ENCODE measurements at places on chromosomes 7 and 10.

DNA sequence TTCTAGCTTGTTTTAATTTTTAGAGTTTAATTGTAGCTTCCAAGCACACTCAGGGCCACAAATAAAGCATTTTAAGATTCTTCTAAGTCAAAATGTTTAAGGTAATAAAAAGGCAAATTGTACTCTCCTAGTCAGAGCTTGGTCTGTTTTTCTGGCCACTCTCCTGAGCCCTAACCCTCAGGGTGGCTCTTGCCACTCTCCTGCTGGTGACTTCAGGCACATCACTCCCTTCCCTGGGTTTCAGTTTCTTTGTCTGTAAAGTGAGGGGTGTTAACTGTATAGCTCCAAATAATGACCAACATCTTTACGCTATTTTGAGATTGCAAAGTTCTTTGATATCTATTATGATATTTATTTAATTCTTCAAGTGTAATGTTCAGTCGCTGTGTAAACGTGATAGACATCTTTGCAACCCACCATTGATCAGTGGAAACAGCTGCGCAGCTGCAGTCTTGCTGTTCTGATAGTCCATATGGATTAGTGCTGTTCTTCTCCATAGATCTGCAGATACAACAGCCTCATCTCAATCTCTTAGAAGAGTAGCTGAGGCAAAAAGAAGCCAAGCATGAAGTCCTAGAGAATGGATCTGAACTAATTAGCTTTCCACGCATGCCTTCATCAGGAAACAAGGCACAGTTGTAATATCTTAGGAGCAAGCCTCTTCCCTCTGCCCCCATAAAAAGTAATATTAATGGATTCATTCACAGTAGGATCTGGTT lies 189.9 kb downstream of the PLPP4 start:
- no peak for DNase-seq

- no peak for DNase-seq
Measured at GRCh38 chr7:155170331-155170730, 100.2 kb downstream of the HTR5A start.

DNA sequence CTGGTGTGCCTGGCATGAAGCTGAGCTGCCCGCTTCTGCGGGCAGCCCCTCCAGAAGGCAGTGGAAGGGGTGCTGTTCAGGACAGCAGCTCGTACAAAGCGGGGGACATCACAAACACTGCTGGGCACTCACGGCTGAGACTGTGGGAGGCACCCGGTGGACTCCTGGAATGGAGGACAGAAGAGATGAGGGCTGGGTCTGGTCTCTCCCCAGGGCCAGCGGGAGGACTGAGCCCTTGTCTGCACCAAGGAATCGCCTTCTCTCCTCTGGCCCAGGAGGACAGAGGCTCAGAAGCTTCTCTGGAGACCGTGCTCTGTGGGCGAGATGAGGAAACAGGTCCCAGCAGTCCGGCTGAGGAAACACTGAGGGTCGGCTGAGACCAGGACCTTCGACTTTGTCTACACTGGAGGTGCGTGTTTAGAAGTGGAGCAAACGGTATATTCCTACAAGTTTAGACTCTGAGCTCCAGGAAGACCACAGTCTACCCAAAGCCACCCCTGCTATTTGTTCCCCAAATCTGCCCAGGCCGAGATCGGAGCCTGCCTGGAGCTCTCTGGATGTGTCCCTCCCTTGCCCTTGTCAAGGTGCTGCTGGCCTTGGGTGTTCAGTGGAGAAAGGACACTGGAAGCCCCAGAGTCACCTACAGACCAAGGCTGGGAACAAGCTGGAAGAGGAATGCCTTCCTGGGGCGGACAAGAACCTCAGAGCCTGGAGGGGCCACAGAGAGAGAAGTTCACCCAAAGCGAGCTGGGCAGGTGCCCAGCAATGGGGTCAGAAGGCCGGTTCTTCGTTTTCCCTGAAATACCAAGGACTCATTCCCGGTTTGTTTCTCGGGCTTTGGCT lies 12.9 kb upstream of the INPP5A start:
- no peak for DNase-seq

GRCh38 chr7:117588352-117588794 lies 108.5 kb downstream of the CFTR start:
- DNase-seq, result peak; percentile 86

DNA sequence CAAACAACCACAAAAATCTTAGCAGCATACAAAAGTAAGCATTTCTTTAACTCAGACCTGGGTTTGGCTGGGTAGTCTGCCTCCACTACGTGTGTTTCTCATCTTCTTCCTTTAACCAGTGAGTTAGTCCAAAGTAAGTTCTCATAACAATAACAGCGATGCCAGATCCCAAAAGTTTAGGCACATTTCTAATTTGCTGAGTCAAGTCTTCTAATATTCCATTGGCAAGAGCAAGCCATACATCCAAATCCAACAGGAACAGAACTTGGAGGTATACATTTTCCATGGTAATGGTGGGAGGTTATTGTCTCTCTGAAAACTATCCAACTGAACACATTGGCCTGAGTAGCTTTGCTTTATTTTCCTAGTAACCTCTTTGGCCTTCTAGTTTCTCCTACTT lies 115.7 kb upstream of the CNTNAP2 start:
- no peak for DNase-seq
